ENCODE measurements at places on chromosomes 12 and 14.
A peak's percentile ranks its signal among the peaks of the same experiment; 100 is the strongest.

- H3K4me3 ChIP-seq: no peak overlapping the region
- H3K36me3 ChIP-seq: no peaks in the 10 kb centered on the region
- no peaks in the 10 kb centered on the region for H3K4me1 ChIP-seq
These were observed 5.5 kb upstream of the KCNH3 start for GRCh38 chr12:49533331-49533730.

- H3K36me3 ChIP-seq: no peaks in the 10 kb centered on the region
- H3K27me3 ChIP-seq: no peaks in the 10 kb centered on the region
- H3K4me1 ChIP-seq: peaks cover 5% of the 10 kb centered on the region
- H3K4me3 ChIP-seq: peak overlapping the region; percentile 64
These were observed 362.6 kb downstream of the DAD1 start for GRCh38 chr14:22226381-22226780.

GRCh38 chr14:54278087-54278486, 118.7 kb upstream of the CDKN3 start:
- H3K36me3 ChIP-seq: no peaks in the 10 kb centered on the region
- DNase-seq: no peak
- H3K27me3 ChIP-seq: peaks cover 8% of the 10 kb centered on the region
- no peak overlapping the region for H3K27ac ChIP-seq
- no peak overlapping the region for H3K4me3 ChIP-seq

DNA sequence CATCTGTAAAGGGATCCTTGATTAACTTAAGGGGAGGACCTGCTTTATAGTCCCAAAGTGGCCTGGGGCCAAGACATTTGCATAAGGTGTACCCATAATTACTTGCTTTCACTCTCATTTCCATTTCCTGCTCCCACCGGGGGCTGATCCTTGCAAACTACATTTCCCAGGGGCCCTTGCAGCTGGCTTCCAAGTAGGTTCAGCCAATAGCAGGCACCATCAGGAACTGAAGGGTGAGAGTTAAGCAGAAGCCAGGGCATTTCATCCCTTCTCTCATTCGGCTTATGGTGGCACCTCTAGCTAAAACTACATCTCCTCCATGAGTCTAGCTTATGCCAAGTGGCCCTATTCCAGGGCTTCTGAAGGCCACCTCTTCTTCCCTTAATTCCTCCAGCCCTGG, 88.8 kb downstream of the CCDC60 start:
- H3K4me1 ChIP-seq: no peaks in the 10 kb centered on the region
- H3K27ac ChIP-seq: no peak overlapping the region

- no peaks in the 10 kb centered on the region for H3K36me3 ChIP-seq
- H3K27ac ChIP-seq: no peak overlapping the region
- DNase-seq: no peak
- no peaks in the 10 kb centered on the region for H3K4me1 ChIP-seq
These were observed 60.7 kb upstream of the TBX3 start for GRCh38 chr12:114744691-114745090.

DNA sequence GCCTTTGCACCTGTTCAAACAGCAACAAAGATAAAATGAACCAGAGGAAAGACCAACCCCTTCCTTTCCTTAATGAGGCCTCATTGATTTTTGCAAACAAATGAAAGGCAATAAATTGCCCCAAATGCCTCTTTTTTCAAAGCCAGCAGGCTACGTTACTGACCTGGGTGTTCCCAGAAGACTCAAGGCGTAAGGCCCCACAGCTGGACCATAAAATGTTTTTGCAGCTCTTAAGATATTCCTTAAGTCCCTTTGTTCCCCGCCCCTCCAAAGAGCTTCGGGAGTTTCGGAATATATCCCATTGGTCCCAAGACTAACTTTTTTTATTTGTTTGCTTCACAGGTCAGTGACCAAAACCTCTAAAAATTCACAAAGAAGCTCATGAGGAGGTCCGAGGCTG, 462.9 kb upstream of the PRICKLE1 start:
- H3K27me3 ChIP-seq: no peaks in the 10 kb centered on the region
- no peak overlapping the region for H3K4me3 ChIP-seq
- no peak overlapping the region for H3K27ac ChIP-seq
- no peaks in the 10 kb centered on the region for H3K4me1 ChIP-seq
- no peaks in the 10 kb centered on the region for H3K36me3 ChIP-seq

DNA sequence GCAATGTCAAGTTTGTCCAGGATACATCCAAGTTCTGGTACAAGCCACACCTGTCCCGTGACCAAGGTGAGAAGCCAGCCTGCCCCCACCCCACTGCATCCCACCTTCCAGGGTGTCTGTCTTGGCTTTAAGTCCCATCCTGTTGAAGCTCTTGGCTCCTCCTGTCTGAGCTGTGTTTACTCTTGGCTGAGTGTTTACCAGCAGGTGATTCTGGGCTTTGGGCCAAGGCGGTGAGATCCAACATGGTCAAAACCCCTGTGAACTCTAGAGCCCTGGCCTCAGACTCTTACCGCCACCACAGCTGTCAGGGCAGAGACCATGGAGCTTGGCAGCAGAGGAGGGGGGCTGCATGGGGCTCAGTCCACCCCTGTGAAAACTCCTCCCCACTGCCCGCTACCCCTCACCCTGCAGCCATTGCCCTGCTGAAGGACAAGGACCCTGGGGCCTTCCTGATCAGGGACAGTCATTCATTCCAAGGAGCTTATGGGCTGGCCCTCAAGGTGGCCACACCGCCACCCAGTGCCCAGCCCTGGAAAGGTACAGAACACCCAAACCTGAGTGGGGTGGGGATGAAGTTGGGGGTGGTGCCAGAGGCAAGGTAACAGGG, 11.6 kb downstream of the TNS2 start:
- no peak overlapping the region for H3K4me3 ChIP-seq
- H3K36me3 ChIP-seq: peaks cover 4% of the 10 kb centered on the region
- peaks cover 5% of the 10 kb centered on the region for H3K4me1 ChIP-seq
- no peak overlapping the region for H3K27ac ChIP-seq
- no peaks in the 10 kb centered on the region for H3K27me3 ChIP-seq
- DNase-seq: no peak

GRCh38 chr14:74635847-74636246, 23.8 kb upstream of the LTBP2 start:
- H3K4me3 ChIP-seq: no peak overlapping the region
- H3K4me1 ChIP-seq: no peaks in the 10 kb centered on the region
- DNase-seq: no peak
- no peaks in the 10 kb centered on the region for H3K27me3 ChIP-seq
- no peaks in the 10 kb centered on the region for H3K36me3 ChIP-seq
- H3K27ac ChIP-seq: no peak overlapping the region

GRCh38 chr14:90545966-90546751, 149.3 kb downstream of the CALM1 start:
- no peak for DNase-seq
- no peaks in the 10 kb centered on the region for H3K4me1 ChIP-seq
- H3K27me3 ChIP-seq: no peaks in the 10 kb centered on the region

DNA sequence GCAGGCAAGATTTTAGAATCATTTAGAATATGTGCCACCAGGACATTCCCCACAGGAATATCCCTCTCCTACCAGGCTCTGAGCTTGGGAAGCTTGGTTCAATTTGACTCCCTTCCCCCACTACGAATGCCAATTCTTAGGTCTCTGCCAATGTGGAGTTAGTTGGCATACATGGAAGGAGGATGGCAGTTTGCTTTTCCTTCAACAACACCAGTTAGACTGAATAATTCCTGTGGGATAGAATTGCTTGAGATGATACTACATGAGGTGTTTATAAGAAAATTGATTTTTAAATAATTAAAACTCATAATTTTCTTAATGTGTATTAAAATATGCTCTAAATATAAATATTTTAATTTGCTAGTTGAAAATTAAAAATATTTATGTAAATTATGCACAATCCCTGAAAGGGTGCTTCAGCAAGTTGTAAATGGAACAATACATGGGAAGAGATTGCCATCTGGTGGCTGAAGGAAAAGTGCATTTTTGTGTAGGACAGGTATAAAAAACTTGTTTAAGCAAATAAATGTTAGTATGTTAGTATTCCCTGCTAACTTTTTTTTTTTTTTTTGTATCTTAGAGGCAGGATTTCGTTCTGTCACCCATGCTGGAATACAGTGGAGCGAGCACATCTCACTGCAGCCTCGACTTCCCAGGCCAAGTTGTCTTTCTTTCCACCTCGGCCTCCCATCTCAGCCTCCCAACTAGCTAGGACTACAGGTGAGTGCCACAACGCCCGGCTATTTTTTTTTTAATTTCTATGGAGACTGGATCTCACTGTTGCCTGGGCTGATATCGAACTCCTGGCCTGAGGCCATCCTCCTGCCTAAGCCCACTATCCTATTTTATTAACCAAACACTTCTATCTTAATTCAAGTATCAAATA, 25.8 kb upstream of the STRAP start:
- H3K4me3 ChIP-seq: no peak overlapping the region
- no peaks in the 10 kb centered on the region for H3K4me1 ChIP-seq
- H3K27me3 ChIP-seq: peaks cover 3% of the 10 kb centered on the region
- no peak overlapping the region for H3K27ac ChIP-seq

GRCh38 chr14:46259536-46259935, 392.0 kb downstream of the RPL10L start:
- no peak overlapping the region for H3K4me3 ChIP-seq
- DNase-seq: no peak
- H3K27me3 ChIP-seq: no peaks in the 10 kb centered on the region
- H3K4me1 ChIP-seq: no peaks in the 10 kb centered on the region

GRCh38 chr12:95004610-95005009, 1.1 kb upstream of the NDUFA12 start:
- H3K27ac ChIP-seq: peak overlapping the region; percentile 86
- DNase-seq: no peak
- H3K4me3 ChIP-seq: peak overlapping the region; percentile 89
- H3K27me3 ChIP-seq: no peaks in the 10 kb centered on the region

DNA sequence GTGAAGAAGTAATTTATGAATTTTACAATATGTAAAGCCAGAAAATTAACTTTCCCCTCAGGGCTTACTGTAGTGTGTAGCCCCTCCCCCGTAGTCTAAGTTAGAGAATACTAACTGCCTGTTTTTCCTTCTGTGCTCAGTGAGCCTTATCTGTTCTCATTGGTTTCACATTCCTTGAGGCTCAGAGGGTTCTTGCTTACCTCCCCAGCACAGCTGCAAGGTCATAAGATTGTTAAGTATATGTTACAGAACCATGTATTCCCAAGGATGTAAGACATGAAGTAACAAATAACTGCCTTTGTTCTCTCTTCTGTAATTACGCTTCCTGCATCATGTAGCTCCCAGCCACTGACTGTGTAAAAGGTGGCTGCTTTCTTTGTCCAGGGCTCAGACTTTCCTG, 1351.1 kb downstream of the TMEM121 start:
- H3K36me3 ChIP-seq: no peaks in the 10 kb centered on the region
- peaks cover 10% of the 10 kb centered on the region for H3K4me1 ChIP-seq
- H3K4me3 ChIP-seq: no peak overlapping the region
- peaks cover 30% of the 10 kb centered on the region for H3K27me3 ChIP-seq
- DNase-seq: no peak
- no peak overlapping the region for H3K27ac ChIP-seq

GRCh38 chr12:106358396-106359241, 1.1 kb downstream of the POLR3B start:
- peak overlapping the region; percentile 92 for H3K4me3 ChIP-seq
- peaks cover 11% of the 10 kb centered on the region for H3K4me1 ChIP-seq
- H3K36me3 ChIP-seq: peaks cover 1% of the 10 kb centered on the region
- DNase-seq: no peak
- no peaks in the 10 kb centered on the region for H3K27me3 ChIP-seq
- peak overlapping the region; percentile 89 for H3K27ac ChIP-seq

GRCh38 chr12:57319678-57320469, 68.9 kb upstream of the STAC3 start:
- H3K27ac ChIP-seq: no peak overlapping the region
- H3K4me3 ChIP-seq: no peak overlapping the region
- no peaks in the 10 kb centered on the region for H3K27me3 ChIP-seq

- H3K27ac ChIP-seq: no peak overlapping the region
- no peaks in the 10 kb centered on the region for H3K4me1 ChIP-seq
- no peak overlapping the region for H3K4me3 ChIP-seq
These were observed 17.4 kb upstream of the CLMN start for GRCh38 chr14:95337041-95337595.

DNA sequence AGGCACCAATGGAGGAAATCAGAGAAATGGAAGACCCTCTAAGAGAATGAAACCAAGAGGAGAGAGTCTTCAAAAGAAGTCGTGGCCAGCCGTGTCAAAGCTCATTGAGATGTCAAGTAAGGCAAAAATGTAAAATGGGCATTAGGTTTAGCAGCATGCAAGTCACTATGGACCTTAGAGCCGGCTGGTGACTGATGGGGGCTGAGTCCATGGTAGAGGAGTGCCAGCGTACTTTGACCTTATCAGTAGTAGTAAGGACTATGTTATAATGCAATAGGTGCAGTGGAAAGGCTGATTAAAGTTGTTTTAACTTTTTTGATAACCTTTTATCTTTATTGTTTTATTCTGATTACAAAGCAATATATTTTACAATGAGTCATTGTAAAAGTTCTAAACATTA, 66.5 kb downstream of the ANO6 start:
- no peaks in the 10 kb centered on the region for H3K27me3 ChIP-seq
- H3K4me1 ChIP-seq: peaks cover 6% of the 10 kb centered on the region
- DNase-seq: no peak
- H3K27ac ChIP-seq: no peak overlapping the region
- peaks cover 23% of the 10 kb centered on the region for H3K36me3 ChIP-seq
- H3K4me3 ChIP-seq: no peak overlapping the region

- DNase-seq: no peak
- no peak overlapping the region for H3K4me3 ChIP-seq
- no peaks in the 10 kb centered on the region for H3K27me3 ChIP-seq
- peaks cover 2% of the 10 kb centered on the region for H3K36me3 ChIP-seq
- H3K4me1 ChIP-seq: peaks cover 19% of the 10 kb centered on the region
These were observed 37.1 kb upstream of the STK38L start for GRCh38 chr12:27206801-27207502.

- no peaks in the 10 kb centered on the region for H3K4me1 ChIP-seq
- no peaks in the 10 kb centered on the region for H3K27me3 ChIP-seq
- H3K36me3 ChIP-seq: peaks cover 4% of the 10 kb centered on the region
- DNase-seq: no peak
- no peak overlapping the region for H3K4me3 ChIP-seq
These were observed 17.4 kb downstream of the NPC2 start for GRCh38 chr14:74475678-74476077.

DNA sequence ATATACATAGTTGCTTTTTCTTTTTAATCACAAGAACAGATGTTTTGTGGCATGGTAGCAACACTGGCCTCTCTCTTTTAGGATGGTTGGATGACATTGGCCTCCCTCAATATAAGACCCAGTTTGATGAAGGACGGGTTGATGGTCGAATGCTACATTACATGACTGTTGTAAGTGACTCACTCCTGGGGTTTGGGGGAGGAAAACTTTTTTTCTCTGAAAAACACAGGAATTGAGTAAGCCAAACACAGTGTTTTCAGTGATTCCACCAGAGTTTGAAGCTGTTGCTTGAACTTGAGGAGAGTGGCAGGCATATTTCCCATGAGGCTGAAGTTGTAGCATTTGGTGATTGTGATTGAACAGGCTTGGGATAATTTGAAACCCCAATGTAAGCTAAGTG, 13.7 kb upstream of the REP15 start:
- H3K27ac ChIP-seq: no peak overlapping the region
- H3K36me3 ChIP-seq: peaks cover 6% of the 10 kb centered on the region

DNA sequence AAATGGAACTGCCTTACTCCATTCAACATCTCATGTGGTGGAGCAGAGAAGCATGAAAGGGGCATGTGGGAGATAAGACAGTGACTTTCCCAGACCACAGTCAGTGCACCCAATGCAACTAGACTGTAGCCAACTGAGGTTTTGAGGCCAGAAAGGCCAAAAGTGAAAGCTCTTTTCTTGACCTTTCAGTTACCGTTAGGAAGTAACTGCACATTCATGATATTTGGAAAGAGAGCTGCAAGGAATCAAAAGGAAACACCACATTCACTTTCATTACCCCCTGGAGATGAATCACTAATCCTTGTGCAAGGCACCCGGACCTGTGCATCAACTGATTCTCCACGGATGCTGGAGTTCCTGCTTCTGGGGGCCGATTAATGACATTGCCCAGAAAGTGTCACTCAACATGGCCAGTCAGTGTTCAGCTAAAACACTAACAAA, 72.9 kb upstream of the ELK3 start:
- H3K4me1 ChIP-seq: peaks cover 12% of the 10 kb centered on the region
- no peak overlapping the region for H3K4me3 ChIP-seq
- no peak overlapping the region for H3K27ac ChIP-seq
- no peak for DNase-seq
- H3K27me3 ChIP-seq: no peaks in the 10 kb centered on the region

Measured in activated naive CD4-positive, alpha-beta T cell treated with anti-CD3 and anti-CD28 coated beads for 36 hours (primary cell).